Stimulated activated CD4-positive, alpha-beta T cell treated with anti-CD3 and anti-CD28 coated beads, Interleukin-4, amount 100 ng/mL, for 48 hours (primary cell): ENCODE measurements at places on chromosomes 6 and 20.

- DNase-seq = no peak
Measured at GRCh38 chr6:134721060-134721405, 228.9 kb downstream of the ALDH8A1 start.

- no peak for DNase-seq
Measured at GRCh38 chr6:145044641-145045246, 690.6 kb downstream of the EPM2A start.

DNA sequence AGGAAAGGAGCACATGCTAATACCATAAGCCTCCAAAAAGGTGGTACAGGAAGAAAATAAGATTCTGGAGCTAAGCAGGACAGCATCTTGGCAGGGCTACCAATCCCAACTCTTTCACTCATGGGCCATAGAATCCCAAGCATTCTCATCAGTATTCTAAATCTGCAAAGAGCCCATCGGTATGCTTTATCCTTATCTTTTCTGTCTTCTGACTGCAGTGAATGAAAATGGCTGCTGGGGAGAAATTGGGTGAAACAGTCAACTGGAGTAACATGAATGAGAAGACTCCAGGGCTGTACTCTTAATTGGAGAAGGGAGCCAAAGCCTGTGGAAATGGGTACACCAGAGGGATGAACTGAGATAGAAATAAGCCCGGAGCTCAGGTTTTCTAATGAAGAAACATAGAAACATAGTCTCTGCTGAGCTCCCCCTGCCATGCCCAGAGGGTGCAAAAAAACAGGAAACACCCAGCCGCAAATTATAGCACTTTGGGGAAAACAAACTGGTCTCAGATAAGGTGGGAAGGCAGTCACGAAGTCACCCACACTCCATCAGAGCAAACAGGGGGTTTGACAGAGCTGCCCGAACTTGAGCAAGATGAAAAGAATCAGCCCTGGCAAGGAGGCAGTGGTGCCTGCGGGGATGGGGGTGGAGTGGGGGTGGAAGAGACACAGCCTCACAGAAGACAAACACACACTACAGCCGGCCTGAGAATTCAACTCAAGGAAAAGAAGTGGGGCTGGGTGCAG is 35.4 kb upstream of the E2F3 start:
- no peak for DNase-seq

DNA sequence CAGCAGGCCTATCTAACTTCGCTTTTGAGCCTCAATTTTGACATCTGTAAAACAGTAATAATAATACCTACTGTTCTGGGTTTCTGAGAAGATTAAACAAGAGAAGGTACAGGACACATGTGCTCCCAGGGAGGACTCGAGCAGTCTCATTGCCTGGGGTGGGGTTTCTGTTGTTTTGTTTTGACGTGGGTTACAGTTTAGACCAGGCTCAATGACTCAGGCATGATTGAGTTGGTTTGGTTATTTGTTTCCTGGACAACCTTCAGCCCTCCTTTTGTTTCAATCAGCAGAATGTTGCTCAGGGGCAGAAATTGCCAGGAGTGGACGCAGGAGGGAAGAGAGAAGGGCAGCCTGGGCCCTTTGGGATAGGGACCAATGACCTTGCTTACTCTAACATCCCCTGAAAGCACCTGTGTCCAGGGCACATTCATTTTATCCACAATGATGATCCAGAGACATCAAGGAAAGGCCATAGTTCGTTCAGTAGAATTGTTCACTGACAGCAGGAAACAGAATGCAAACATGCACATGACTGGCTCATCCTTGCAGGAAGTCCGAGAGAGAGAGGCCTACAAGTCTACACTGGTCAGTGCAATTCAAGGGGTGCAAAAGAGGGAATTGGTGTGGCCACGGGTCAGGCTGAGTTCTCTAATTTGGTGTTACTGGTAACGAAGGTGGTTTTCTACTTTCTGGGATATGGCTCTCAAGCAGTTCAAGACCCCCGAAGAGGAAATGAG is 74.5 kb upstream of the MRPS10 start:
- DNase-seq = no peak

GRCh38 chr20:47221036-47221625 is 135.4 kb downstream of the ZMYND8 start:
- DNase-seq = no peak

DNA sequence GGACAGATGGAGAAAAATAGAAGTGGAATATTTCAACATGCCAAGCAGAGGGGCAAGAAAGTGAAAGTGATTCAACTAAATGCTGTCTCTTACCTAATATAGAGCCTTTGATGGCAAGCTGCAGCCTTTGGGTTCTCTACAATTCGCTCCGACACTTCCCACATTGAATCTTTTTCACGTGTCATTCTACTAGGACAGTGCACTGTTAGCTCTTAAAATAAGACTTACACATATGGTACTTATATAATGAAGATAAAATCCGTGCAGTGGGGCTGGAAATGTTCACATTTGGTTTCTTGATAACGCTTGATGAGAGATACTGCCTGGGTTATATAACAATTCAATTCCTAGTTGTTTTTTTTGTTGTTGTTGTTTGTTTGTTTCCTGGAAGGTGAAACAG is 502.4 kb downstream of the LMBRD1 start:
- DNase-seq = no peak

GRCh38 chr20:56151834-56152233 is 96.7 kb upstream of the MC3R start:
- no peak for DNase-seq

DNA sequence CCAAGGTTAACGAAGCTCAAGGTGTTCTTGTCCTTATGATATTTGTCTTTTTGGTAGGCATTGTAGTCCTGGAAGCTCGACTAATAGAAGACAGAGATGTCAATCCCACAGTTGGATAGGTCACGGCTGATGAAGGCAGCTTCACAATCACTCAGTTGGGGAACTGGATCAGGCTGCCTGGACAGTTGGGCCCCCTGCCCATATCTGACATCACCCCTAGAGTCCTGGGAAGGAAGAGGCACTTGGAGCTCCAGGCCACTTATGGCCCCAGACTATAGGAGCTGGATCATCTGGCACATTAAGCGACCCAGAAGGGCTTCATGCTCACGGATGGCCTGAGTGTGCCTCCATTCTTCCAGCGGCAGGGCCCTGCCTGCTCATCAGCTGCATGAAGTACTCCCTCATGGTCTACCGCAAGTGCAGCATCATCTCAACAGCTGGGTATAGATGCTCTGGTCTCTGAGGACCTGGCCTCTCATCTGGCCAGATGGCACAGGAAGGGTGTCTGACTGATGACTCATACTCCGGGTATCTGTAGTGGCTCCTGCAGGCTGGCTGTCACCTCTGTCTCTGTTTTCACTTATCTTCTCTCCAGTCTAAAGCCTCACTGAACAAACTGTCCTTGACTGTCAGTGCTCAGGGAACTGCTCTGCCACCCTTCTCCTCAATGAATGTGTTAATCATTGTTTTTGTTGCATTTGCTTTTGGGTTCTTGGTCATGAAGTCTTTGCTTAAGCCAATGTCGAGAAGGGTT is 29.2 kb upstream of the SSR1 start:
- no peak for DNase-seq

GRCh38 chr20:38534756-38535155 is 46.2 kb upstream of the ADIG start:
- peak; percentile 16 for DNase-seq

DNA sequence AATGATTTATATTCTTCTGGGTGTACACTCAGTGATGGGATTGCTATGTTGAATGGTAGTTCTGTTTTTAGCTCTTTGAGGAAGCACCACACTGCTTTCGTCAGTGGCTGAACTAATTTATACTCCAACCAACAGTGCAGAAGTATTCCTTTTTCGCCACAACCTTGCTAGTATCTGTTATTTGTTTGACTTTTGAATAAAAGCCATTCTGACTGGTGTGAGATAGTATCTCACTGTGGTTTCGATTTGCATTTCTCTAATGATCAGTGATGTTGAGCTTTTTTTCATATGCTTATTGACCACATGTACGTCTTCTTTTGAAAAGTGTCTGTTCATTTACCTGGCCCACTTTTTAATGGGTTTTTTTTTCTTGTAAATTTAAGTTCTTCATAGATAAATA is 583.8 kb upstream of the ARID1B start:
- no peak for DNase-seq

DNA sequence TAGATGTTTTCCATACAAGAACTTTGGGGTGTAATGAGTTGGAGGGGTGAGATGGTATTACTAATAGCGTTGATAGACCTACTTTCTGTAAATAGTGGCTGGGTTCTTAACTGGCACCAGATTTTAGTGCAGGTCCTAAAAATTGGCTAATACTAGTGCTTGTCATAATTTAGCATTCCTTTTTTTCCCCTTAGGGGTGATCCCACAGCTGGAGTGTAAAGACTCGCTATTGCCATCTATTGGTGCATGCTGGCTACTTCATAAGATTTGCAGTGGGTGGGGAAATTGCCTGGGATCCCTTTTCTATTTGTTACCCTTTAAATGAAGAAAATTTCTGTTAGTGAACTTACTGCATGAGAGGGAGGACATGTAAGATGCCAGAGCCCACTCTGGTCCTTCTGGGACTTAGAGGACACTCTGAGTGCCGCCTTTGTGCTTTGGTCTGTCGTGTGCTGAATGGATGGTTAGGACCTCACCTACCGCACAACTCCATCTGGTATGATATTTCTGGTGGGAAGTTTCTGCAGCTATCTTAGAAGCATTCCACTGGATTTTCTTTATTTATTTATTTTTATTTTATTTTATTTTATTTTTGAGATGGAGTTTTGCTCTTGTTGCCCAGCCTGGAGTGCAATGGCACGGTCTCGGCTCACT is 195.5 kb downstream of the JARID2 start:
- DNase-seq = no peak

DNA sequence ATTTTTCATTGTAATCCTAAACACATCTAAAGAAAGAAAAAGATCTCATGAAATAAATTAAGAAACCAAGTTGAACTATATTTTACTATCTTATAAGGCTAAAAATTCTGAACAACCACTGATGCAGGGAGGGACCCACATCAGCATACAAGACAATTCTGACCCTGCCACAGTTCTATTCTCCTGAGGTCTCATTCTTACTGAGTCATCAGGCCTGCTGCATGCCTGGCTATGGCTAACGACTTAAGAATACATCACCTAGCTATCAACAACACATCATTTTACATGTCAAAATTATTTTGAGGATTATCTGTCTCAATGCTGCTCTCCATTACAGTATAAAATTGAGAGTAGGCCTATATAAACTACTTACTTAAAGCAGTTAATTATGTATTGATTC is 52.9 kb downstream of the FBXL4 start:
- no peak for DNase-seq

- DNase-seq = no peak
Measured at GRCh38 chr6:3565291-3565690, 108.4 kb upstream of the SLC22A23 start.

- no peak for DNase-seq
Measured at GRCh38 chr6:125742024-125742423, 7.4 kb upstream of the HEY2 start.

- DNase-seq = peak; percentile 34
Measured at GRCh38 chr6:7243179-7243981, 69.6 kb downstream of the SSR1 start.

DNA sequence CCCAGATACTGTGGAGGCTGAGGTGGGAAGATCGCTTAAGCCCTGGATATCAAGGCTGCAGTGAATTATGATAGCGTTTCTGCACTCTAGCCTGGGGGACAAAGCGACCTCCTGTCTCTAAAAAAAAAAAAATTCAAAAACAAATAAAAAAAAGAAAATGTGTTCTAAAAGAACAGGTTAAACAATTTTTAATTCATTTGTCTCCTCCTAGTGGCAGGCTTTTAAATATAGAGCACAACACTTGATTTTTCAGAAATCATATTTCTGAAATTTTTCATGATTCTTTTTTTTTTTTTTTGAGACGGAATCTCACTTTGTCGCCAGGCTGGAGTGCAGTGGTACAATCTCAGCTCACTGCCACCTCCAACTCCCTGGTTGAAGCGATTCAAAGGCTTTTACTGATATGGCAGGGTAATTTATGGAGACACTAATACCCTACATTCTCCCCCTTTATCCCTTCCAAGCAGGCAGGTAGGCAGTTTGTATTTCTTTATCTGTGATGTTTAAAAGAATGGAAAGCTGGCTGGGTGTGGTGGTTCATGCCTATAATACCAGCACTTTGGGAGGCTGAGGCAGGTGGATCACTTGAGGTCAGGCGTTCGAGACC is 8.7 kb upstream of the GTF3C6 start:
- no peak for DNase-seq

DNA sequence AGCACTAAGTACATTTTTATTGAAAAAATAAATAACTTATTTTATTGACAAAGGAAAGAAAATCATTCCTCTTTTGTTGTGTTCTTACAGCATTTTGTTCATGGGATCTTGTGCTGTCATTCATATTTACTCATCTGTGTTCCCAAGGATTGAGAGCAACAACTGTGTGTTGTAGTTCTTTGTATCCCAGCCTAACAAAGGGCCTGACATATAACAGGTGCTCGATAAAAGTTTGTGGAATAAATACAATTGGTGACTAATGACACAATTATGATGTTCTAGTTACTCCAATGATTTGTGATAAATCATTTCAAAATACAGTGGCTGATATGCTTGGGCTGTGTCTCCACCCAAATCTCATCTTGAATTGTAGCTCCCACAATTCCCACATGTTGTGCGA is 7.9 kb upstream of the OGFRL1 start:
- DNase-seq = no peak

- no peak for DNase-seq
Measured at GRCh38 chr6:49639177-49639817, 2.7 kb upstream of the RHAG start.

DNA sequence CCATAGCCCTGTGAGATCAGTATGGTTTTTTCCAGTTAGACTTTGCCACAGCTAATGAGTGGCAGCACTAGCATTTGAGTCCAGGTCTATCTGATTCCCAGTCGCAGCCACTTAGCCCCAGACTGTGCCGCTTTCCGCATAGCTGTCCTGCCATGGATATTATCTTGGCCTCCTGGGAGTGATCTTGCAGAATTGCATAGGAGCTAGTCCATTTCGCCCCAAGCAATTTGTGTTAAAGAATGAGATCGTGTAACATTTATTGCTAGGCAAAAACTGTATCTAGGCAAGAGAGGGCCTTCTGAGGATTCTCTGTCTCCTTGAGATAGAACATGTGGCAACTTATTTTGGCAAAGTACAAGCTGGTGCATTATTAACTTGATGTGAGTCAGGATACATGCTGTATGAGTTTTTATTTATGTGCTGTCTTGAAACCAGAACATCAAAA is 74.2 kb downstream of the EZR start:
- DNase-seq = no peak

DNA sequence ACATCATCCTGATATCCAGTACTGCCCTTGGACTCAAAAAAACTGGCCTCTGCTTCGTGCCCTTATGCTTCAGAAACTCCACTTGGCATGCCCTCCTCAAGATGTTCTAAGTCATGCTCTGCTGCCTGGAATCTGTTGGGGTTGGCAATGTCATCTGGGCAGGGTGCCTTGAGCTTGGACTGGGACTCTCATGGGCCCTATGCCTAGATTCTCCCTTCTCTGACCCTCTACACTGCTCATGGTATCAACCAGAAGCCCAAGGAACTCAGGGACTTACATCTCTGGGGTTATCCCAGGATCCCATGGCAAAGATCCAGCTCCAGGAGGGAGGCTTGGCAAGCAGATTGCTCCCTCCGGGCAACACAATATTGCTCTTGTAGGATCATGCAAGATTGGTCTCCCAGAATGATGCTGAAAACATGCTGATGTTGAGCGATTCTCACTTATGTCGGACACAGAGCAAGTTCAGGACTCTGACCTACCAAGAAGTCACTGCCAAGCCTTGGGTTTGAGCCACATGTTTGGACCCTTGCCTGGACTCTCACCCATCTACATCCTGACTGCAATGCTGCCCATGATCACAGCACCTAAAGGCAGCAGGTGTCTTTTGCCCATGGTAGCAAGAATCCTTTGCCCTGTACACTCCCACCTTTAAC is 88.8 kb downstream of the ADAT2 start:
- DNase-seq = no peak

- no peak for DNase-seq
Measured at GRCh38 chr20:64191002-64191401, 26.8 kb downstream of the MYT1 start.
